Melanocyte of skin (primary cell): ENCODE measurements at places on chromosomes 1 and 21. TPM values are rescaled to one million over a fixed set of nuclear protein-coding genes. Genes with fewer than 3 reads are reported as not detected.

Gene FCGR3A
- total RNA-seq: not detected in 2 replicates

Gene HSD3B2
- 0.69 TPM in 1 of 2 replicates, not detected in the other for total RNA-seq

Gene HSF2BP
- 0.33 and 0.93 TPM in 2 replicates for total RNA-seq

Gene TFF1
- not detected in 2 replicates for total RNA-seq

Gene OR2G6
- total RNA-seq: not detected in 2 replicates

Gene MCOLN3
- total RNA-seq: 12.8 and 13.0 TPM in 2 replicates

Gene LAPTM5
- total RNA-seq: not detected in 2 replicates

Gene PAQR6
- 0.67 and 2.9 TPM in 2 replicates for total RNA-seq

Gene NBPF4
- total RNA-seq: 0.15 TPM in 1 of 2 replicates, not detected in the other

Gene CCDC27
- total RNA-seq: not detected in 2 replicates

Gene SPRR2A
- total RNA-seq: not detected in 2 replicates
